ENCODE measurements at places on chromosomes 4 and X.

DNA sequence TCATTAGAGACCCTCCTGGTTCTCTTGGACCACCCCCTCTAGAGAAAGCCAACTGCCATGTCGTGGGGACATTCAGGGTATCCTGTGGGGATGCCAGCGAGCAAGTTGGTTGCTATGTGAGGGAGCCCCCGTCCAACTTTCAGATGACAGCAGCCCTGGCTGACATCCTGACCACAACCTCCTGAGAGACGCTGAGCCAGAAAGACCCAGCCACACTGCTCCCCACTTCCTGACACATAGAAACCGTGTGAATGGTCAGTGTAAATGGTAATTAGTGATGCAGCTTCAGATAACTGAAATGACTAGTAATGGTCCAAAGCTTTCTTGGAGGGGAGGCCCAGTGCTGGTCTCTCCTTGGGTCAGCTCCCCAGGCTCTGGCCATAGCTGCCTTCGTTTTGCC lies 10.8 kb downstream of the CLCN4 start:
- DNase-seq = no peak

- DNase-seq = no peak
Measured at GRCh38 chr4:188220006-188220405, 80.8 kb downstream of the TRIML1 start.

DNA sequence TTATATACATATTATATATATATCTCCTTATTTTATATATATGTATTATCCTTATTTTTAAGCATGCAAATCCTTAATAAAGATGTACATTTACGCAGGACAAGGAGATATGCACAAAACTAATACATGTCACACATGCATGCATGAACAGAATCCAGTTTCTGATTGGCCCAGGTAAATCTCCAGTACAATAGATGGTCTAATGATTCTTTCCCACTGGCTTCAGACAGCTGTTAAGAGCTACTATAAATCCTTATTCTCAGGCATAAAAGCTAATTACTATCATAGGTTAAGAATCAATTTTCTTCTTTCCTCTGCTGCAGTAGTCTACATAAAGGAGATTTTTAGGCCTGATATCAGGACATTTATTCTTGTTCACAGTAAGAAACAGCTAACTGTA lies 689.8 kb downstream of the KCTD8 start:
- no peak for DNase-seq

GRCh38 chrX:13518126-13518525 lies 51.3 kb upstream of the EGFL6 start:
- peak; percentile 12 for DNase-seq

DNA sequence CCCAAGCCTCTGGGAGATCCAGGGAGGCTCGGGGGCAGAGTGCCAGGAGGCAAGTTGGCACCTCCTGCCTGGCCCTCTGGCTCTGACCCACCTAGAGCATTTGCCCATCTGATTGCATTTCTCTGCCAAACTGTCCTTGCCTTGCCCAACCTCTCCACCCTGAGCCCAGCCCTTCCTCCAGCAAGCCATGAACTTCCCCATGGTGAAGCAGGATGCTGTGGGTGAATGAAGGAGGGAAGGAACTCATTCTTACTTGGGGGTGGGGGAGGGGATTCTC lies 9.3 kb upstream of the CNGA2 start:
- DNase-seq = no peak

DNA sequence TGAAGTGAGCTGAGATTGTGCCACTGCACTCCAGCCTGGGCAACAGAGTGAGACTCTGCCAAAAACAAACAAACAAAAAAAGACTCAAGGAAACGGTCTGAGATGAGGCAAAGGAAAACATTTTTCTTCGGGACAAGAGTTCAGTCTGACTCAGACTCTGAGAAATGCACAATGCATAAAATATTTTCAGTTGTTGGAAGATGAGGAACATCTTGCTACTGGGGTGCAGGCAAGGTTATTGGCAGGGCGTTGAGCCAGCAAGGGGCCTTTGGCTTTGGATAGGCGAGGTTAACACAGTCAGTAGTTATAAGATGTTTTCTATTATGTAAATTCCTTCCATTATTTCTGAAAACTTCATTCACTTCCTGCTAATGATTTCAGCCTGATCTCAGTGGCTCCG lies 96.1 kb upstream of the VCX start:
- peak; percentile 48 for DNase-seq

GRCh38 chrX:15033917-15034316 lies 160.7 kb downstream of the MOSPD2 start:
- no peak for DNase-seq

DNA sequence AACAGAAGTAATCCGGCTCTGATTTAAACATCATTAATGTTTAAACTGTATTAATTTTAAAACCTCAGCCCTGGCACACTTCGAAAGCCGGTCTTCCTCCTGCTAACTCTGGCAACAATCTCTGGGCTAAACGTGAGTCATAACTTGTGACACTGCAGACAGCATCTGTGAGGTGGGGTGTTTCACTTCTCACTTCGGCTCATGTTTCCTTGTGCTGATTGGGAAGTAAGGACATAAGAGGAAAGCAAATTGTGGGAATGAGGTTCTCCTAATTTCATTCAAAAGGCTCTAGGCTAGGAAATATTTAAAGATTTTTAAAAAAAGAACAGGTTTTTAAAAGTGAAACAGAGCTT lies 139.9 kb upstream of the USP9X start:
- peak; percentile 72 for DNase-seq

DNA sequence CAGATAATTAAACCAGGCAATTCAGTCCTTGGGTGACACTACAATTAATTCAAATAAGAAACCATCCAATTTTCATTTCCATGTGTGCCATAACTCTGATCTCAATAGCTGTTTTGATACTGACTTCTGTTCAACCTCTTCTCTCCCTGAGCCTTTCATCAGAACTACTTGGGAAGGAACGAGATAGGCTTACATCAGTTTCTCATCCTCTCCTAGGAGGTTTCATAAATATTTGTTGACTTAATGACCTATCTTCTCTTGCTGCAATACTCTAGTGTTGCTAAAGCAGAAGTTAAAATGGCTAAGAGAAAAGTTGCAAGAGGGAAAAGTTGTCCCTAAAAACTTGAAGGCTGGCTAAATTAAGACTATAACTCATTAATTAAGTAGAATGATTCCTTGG lies 41.8 kb downstream of the PRKG2 start:
- no peak for DNase-seq

Data from fibroblast of skin of back (primary cell).